AG10803 (cell line): ENCODE measurements at places on chromosomes 13 and 19.

DNA sequence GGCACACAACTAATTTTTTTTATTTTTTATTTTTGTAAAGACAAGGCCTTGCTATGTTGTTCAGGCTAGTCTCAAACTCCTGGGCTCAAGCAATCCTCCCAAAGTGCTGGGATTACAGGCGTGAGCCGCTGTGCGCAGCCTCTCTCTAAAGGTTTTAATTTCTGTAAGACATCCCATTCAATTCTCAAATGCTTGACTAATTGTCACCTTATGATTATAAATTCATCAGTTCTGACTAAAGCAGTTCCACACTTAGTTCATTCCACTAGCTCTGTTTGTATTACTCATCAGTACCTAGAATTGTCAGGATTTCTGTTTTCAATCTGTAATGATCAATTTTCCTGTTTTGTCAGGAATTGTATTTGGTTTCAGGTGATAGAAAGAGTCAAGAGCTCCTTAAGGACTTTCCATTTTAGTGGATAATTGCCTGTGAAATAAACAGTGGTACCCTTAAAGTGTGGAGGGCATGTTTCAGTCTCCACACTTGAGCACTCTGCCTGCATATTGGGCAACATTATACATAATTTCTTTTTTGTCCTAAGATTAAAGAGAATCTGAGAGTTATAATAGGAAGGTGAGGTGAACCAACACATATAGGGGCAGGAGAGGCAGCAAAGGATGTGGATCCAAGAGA lies 27.6 kb downstream of the GPALPP1 start:
- DNase-seq = no peak

- no peak for DNase-seq
Observed at GRCh38 chr13:66014771-66015170, 1215.4 kb downstream of the PCDH9 start.

- DNase-seq = peak; percentile 31
Observed at GRCh38 chr19:35114353-35115176, 1.1 kb upstream of the FXYD3 start.

- no peak for DNase-seq
Observed at GRCh38 chr13:59538512-59538911, 625.2 kb downstream of the DIAPH3 start.

DNA sequence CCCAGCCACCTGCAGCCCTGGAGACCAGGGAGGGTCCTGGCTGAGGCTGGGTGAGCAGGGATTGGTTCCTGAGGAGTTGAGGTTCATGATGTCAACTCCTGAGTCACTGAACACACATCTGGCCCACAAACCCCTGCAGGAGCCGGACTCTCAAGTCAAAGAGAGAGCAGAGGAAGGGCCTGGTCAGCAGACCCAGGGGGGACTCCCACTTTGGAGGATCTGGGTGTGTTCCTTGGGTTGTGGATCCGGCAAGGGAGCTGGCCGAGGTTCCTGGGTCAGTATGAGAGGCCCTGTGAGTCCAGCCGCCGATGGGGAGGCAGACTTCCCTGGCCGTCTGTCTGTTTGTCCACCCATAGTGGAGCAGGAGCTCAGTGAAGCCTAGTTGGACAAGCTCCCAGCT lies 4.0 kb downstream of the SLC7A10 start:
- no peak for DNase-seq
